Activated gamma-delta T cell treated with anti-CD3 and anti-CD28 coated beads, Interleukin-2, amount 50 U/mL, for 16 hours (primary cell): ENCODE measurements at places on chromosomes 1 and 21.

- no peak for DNase-seq
These were observed 5.0 kb upstream of the LRP8 start for GRCh38 chr1:53332833-53333232.

DNA sequence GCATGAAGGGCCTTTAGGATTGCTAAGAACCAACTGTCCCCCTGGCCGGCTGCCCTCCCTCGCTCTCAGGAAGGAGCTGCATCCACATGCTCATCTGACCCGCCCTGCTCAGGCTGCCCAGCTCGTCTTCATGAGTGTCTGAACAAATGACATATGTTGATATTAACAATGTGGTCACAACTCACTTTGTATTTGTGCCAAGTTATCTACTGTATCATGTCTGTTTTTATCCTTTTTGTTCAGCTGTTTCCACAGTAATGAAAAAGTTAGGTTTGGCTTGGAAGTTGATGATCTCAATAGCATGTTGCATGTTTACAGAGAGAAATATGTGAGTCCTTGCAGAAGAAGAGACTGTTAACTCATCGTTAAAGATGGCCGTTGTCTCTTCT is 75.1 kb downstream of the PHTF1 start:
- DNase-seq, result no peak

GRCh38 chr1:151294742-151295462 is 12.8 kb downstream of the ZNF687 start:
- DNase-seq, result no peak

DNA sequence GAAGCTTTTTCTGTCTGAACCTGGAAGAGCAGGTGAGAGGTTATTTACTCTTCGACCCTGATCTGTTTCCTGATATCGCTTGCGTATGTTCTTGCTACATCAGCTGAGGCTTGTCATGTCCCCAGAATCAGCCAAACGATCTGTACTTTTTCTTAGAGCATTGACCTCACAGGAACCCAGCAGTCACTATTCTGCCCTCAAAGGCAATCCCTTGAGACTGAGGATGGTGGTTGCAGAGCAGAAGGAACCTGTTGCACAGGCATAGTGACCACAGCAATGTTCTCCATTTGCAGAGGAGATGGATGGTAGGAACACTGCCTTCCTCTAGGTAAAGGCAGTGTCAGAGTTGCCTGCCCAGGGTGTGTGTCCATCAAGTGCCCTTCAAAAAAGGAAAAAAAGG is 11.3 kb upstream of the LACTBL1 start:
- no peak for DNase-seq

DNA sequence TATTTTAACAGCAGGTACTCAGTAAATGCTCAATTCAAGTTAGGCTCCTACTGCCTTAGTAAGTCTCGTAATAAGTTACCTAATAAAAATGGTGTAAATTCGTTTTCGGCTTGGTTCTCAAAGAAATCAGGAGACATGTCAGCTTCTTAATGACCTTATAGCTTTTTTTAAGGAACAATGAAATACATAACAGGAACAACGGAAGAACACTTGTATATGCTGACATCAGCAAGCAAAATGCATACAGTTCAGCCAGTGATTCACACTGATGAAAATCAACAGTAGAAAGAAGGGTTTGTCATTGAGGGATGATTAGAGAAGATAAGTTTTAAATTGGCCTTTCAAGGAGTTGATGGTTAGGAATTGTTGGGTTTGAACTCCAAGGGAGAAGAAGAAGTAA is 13.3 kb downstream of the RPTN start:
- no peak for DNase-seq

DNA sequence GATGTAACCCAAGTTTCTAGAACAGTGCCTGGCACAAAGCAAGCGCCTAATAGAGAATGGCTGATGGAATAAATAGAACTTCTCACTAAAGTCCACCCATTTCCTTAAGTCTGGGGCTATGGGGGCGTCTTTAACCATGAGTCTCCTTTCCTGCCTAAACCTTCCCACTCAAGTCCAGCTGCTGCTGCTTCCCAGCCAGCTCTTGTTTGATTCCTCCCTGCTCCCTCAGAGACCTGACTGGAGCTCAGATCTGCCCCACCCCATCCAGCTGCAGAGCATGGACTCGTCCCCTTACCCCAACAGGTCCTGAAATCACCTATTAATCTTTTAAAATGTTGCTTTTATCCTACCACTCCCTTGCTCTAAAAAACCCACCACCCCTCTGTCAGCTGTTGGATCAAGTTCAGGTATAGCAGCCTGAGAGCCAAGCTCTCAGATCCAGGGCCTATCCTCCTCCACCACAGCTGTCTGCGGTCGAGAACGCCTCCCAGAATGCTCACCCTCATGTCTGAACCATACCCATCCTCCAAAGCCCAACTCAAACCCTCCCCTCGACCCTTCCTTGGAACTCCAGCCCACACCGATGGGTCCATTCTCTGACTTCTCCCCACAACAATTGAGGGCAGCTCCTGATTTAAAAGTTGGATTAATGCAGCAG is 12.8 kb upstream of the GALNT2 start:
- no peak for DNase-seq

DNA sequence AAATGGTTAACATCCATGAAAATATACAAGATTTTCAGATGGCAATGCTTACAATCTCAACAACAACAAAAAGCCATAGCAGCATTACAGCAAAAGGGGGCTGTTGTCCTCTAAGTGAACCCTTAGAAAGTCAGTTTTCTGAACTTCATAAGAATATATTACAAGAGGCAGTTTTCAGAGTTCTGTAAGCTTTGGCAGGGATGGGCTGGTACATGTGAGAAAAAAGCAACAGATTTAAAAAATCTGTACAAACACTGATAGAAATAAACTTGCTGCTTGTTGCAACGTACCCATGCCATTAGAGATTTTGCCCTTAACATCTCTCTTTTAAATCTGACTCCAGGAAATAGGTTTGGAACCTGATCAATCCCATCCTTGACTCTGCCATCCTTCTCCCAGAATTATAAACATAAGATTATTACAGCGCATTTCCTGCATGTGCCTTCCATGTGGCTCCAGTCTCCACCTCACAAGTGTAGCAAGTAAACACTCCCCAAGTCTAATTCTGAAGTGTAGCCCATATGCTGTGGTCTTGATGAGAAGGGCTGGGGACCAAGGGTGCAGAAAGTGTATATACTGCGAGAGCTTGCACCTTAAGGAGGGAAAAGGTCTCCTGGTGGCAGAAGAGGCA is 101.4 kb upstream of the TSPAN2 start:
- no peak for DNase-seq

- no peak for DNase-seq
These were observed 280.7 kb downstream of the LMX1A start for GRCh38 chr1:165075725-165076370.

DNA sequence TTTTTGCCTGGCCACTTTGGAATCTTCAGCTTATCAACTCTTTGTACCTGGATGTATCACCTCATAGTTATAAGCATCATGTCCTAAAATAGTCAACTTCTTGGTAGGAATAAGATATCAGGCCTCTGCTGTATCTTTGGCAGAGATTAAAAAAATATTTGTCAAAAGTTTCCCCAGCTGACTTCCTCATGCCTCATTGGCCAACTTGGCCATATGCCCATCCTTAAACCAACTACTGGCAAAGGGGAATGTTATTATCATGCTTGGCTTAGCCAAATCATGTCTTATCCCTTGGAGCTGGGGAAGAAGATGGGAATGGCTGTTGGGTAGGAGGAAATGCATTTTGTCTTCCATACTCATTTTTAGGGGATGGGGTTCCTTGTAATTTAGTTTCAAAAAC is 23.4 kb downstream of the NFASC start:
- no peak for DNase-seq

GRCh38 chr1:185279571-185279970 is 37.5 kb downstream of the IVNS1ABP start:
- DNase-seq, result no peak

DNA sequence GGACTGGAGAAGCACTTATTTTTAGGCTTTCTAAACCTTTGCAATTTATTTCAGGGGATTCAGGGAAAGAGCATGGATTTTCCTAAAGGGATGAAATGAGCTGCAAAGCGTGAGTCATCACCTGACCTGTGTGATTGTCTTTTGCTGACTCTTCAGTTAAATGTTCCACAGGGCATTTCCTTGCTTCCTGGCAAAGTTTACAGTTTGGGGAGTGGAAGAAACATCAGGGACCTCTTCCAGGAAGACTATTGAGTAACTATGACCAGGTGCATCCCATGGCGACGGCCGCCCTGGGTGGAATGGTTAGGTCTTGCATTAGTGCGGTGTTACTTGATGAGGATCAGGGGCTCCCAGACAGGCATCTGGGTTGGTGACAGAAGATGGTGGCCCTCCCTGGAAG is 79.5 kb upstream of the SIPA1L2 start:
- no peak for DNase-seq

DNA sequence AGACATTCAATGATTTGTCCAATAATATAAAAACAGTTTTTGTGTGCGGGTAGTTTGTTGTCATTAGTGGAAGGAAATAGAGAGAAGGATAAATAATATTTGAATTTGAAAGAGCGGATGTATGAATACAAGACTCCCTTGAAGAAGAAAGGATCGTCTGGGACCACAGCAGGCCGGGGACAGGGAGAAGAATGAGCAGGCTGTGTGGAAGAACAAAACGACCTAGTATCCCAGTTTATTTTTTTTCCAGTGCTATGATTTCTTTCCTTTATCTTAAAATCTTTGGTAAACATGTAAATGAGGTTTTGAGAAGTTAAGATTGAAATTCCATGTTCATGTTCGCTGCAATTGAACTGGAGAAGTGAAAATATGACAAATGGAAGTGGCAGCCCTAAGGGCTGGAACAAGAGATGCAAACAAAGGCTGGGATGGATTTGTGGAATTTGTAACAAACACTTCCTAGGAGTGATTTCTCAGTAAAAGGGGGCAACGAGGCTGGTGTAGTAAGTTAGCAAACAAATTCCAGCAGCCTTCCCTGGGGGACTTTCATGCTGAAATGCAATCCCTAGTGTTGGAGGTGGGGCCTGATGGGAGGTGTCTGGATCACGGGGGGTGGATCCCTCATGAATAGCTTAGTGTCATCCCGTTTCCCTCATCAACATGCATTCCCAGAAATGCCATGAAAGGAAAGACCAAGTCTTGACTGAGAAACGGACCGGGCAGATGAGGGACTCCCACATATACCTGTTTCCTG is 10.2 kb upstream of the IFI16 start:
- DNase-seq, result no peak

DNA sequence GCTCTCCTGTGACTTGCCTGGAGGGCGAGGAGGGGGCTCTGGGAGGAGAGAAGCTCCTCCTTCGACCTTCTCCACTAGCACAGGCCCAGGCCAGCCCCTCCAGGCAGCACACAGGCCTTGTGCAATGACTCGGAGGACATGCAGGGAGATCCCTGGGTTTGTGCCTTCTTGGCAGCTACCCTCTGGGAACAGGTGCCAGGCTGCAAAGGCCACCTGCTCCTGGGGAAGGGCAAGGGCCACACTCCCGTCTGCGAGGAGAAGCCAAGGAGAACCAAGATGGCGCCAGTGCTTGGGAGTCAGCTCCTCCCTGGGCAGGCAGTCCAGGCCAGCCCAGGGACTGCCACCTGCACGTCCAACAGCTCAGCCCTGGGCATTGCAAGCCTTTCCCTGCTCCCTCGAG is 15.3 kb downstream of the CASZ1 start:
- DNase-seq, result no peak

GRCh38 chr1:115257591-115257990 is 80.5 kb downstream of the NGF start:
- DNase-seq, result no peak

DNA sequence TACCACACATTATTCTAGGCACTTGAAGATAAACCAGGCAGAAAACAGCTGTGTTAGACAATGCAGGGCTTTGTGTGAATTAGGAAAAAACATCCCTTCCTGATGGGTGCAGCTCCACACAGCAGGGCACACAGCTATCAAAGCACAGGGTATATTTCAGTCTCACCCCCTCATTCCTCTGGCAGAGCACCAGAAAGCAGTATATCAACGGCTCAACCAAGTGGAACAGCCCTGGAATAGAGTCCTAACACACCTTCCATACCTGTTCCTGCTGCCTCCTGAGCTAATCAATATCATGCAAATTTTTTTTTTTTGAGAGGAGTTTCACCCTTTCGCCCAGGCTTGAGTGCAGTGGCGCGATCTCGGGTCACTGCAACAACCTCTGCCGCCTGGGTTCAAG is 32.1 kb downstream of the LYST start:
- no peak for DNase-seq

- DNase-seq, result no peak
These were observed 57.3 kb downstream of the SYF2 start for GRCh38 chr1:25174730-25175612.

GRCh38 chr1:84401156-84401555 is 2.9 kb downstream of the DNASE2B start:
- DNase-seq, result no peak

DNA sequence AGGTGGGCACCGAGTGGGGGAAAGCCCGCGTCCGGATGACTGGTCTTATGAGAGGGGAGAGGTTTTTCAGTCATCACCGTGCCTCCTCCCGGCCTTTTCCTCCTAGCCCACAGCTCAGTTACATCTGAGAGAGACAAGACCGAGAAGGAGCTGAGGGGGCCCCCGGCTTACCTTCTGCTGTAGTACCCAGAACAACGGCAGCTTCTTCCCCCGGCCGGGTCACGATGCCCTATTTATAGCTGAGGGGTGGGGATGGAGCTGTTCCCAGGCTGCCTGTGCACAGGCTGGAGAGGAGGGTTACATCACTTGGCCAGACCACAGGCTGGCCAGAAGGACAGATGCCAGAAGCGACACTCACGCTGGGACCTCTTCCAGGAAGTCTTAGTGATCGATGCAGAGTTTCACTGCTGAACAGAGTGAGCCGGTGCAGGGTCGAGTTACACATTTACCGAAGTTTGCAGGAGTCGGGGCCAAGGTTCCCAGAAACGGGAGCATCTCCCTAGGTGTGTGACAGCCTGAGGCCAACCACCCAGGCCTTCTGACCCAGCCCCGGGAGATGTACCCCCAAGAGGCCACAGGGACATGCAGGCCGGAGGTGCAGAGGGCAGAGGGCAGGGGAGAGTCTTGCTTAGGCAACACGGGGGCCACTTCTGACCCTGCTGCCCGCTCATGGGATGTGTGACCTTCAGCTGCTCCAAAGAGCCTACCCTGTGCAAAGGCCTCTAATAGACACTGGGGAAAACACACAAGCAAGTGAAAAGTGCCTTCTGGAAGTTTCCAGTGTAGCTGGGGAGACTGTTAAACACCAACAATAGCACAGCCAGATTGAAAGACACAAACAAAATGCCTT is at the start of gene AGT:
Gene AGT (minus strand): TSS at position 208 of the 850 bp plus-strand sequence. CDS start 3,299 bp downstream, outside the sequence.
- DNase-seq, result no peak

GRCh38 chr1:20439282-20439681 is 46.7 kb downstream of the CAMK2N1 start:
- DNase-seq, result no peak

DNA sequence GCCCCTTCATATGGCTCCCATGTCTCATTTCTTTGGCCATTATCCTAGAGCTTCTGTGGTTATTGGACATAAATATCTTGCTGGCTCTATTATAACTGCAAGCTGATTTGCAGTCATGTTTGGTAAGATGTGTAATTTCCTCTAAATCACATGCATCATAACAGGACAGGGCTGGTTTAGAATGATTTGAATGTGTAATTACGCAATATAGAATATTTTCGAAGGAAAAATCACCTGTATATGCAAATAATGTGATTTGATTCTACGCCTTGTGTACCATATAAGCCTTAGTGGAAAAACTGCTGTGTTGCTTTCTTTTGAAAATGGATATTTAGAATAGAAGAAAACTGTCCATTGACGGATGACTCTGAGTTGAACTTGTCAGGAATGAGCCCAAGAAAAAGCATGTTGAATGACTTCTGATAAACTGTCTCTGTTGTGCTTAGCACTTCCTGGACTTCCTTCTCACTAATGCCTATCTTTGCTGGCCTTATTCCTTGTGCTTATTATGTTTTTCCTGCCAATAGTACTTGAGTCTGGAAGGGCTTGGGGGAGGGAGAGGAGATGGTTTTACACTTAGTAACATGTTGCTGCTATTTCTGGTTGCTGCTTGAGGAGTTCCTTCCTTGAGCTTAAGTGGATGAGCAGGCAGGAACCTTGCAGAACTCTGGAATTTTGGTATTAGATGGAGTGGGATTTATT is 6.5 kb downstream of the CACHD1 start:
- no peak for DNase-seq
